COLO829 (cell line): ENCODE measurements at places on chromosomes 1 and 21.
A peak's percentile ranks its signal among the peaks of the same experiment; 100 is the strongest.

DNA sequence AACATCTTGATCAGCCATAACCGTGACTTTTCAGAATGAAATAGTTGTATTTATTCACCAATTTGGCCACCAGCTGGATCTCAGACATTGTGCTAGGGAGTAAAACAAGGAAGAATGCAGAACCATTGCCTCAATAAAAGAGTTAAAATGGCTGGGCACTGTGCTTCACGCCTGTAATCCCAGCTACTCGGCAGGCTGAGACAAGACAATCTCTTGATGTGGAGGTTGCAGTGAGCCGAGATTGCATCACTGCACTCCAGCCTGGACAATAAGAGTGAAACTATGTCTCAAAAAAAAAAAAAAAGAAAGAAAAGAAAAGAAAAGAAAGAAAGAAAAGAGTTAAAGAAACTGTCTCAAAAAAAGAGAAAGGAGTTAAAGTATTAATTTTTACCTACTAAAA lies 199.5 kb downstream of the TPR start:
- no peak for DNase-seq

- no peak for DNase-seq
Observed at GRCh38 chr1:145990249-145990855, 6.0 kb downstream of the TXNIP start.

- DNase-seq = no peak
Observed at GRCh38 chr1:59580257-59580656, 234.5 kb upstream of the HOOK1 start.

DNA sequence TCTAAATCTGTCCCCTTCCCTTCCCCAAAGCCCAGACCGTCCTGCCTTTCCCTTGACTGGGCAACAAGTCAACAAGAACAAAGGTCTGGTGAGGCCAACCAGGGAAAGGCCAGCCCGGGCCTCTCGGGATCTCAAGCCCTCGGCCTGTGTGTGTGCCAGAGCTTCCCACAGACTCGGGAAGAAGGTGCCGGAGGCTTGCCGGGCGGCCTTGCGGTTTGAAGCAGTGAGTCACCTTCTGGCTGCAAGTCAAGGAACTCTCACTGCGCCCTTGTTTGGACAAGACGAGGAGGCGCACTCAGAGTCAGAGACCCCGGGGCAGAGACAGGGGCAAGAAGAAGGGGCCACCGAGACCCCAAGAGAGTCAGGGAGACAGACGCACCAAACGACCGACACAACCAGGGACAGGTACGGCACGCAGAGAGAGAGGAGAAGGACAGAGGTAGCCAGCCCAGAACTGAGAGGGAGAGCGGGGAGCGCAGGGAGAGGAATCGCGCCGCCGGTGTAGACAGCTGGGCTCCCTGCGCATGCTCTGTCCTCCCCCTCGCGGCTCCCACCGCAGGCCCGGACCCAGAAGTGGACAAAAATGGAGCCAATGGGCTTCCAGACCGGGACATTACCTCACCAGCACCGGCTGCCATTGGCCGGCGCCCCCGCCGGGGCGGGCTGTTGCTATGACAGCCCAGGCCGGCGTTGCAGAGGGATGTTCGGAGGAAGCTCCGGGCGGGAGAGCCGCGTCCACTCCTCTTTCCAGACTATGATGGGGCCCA lies 66.6 kb upstream of the LAPTM5 start:
- DNase-seq = peak; percentile 99

DNA sequence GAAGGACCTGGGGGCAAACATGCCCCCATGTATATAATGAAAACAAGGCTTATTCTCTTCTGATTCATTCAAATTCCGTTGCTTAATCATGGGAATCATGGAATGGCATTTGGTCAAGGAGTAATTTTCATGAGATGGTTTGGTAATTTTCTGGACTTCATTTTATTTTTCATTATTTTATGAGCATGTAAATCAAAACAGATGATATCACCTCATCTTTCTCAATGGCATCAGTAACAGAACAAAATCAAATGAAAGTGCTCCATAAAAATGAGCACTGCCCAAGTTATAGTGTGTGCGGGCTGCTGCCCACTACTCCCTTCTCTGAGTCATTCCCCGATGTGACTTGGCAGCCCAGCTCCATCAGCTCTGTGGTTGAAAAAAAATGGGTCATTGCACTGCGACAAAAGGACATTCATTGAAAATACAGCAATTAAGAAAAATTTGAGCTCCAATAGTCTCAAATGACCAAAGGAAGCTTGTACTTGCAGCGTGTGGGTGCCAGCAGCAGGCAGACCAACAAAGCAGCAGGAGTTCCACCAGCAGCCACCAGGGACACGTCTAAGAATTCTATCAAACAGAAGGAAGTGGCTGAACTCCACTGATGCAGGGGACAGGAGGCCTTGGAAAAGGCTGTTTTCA lies 84.3 kb upstream of the VAV3 start:
- peak; percentile 50 for DNase-seq

DNA sequence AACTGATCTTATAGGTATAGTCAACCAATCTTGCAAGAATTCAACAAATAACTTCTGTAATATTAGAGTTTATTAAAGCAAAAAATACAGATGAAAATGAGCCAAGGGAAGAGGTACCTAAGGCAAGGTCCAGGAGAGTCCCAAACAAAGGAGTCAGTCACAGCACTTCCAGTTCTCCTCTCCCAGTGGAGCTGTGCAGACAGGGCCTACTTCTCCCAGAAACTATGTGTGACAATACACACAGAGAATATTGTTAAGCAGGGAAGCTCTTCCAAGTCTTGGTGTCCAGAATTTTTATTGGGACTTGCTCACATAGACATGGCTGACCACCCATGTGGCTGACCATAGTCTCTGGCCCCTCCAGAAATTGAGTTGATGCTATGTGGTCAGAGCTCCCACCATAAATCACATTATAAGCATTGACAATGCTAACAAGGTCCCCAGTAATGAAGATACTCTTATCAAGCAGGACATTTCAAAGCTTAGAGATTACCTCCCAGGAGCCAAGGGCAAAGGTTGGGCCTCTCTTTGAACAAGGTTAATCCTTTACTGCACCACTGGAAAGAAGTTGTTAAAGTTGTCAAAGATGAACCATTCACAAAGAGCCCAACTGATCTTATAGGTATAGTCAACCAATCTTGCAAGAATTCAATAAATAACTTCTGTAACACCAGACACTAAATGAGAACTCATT lies 3.5 kb upstream of the CD244 start:
- no peak for DNase-seq

GRCh38 chr21:41277846-41278245 lies 38.8 kb upstream of the FAM3B start:
- DNase-seq = no peak

GRCh38 chr1:162421258-162422164 lies 9.6 kb upstream of the SH2D1B start:
- peak; percentile 97 for DNase-seq

- DNase-seq = peak; percentile 49
Observed at GRCh38 chr1:202155478-202156021, 4.9 kb downstream of the PTPN7 start.

- no peak for DNase-seq
Observed at GRCh38 chr1:185696422-185697150, 37.6 kb upstream of the HMCN1 start.

GRCh38 chr1:73654714-73655113 lies 543.3 kb downstream of the LRRIQ3 start:
- DNase-seq = no peak

DNA sequence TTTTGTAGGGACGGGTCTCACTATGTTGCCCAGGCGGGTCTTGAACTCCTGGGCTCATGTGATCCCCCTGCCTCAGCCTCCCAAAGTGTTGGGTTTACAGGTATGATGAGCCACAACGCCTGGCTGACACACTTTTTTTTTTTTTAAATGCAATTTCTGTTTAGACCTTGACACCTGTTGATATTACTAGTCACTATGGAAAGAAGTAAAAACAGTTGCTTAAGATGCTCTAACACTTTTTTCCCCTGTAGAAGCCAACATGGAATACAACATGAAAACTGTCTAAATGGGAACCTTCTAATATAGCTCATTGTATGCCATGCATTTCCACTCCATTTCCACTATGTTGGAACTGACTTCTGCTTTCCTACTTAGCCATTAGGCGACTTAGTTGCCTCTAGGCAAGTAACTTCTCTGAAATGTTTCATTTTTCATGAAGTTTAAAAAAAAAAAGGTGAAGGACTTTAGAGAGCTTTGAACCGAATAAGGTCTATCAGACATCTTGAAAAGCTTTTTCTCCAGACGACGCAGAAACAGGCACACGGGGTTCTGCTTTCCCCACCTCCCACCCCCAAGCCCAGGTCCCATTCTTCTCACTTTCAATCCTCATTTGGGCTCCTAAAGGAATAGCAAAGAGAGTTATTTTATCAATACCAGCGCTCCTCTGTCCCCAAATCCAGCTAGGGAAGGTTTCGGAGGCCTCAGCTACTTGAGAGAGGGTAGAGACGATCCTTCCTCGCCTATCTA lies 648 bp upstream of the DR1 start:
- peak; percentile 12 for DNase-seq

DNA sequence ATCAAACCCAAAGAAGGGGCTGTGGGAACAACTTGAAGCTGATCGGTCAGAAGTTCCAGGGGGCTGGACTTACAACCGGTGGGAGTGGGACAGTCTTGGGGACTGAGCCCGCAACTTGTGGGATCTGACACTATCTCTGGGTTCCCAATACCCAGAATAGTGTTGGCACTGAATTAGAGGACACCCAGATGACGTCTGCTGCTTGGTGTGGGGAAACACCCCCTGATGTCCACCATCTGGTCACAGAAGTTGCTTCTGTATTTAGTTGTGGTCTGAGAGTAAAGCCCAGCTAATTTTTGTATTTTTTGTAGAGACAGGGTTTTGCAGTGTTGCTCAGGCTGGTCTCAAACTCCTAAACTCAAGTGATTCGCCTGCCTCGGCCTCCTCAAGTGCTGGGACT lies 28.8 kb downstream of the SERBP1 start:
- DNase-seq = no peak

DNA sequence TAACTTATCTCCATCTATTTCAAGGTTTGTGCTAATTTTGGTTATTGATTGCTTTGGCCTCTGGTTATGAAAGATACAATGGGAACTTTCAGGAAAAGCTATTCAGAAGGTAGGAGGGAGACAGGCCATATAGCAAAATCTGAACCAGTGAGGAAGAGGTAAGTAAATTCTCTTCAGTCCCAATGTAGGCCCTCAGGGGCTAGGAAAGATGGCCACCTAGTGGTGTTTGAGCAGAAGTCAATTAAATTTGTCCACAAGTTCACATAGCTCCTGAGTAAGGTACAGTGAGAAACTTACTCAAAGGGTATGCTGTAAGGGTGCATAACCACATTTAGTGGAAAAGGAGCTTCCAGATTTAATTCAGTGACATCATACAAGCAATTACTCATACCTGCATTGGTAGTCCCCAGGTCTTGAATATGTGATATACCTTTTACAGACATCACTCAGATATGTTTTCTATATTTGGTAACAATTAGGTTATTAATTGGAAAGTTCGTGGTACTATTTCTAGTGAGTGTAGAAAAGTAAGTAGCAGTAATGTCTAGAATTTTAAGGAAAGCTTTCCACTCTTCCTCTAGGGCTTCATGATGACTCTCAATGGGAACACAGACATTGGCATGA lies 21.4 kb upstream of the FMO1 start:
- DNase-seq = peak; percentile 69

- peak; percentile 53 for DNase-seq
Observed at GRCh38 chr1:50332941-50333594, 90.2 kb downstream of the DMRTA2 start.

GRCh38 chr1:225548140-225548857 lies 104.6 kb downstream of the ENAH start:
- DNase-seq = no peak

- DNase-seq = no peak
Observed at GRCh38 chr1:117364240-117364639, 3.0 kb upstream of the MAN1A2 start.

DNA sequence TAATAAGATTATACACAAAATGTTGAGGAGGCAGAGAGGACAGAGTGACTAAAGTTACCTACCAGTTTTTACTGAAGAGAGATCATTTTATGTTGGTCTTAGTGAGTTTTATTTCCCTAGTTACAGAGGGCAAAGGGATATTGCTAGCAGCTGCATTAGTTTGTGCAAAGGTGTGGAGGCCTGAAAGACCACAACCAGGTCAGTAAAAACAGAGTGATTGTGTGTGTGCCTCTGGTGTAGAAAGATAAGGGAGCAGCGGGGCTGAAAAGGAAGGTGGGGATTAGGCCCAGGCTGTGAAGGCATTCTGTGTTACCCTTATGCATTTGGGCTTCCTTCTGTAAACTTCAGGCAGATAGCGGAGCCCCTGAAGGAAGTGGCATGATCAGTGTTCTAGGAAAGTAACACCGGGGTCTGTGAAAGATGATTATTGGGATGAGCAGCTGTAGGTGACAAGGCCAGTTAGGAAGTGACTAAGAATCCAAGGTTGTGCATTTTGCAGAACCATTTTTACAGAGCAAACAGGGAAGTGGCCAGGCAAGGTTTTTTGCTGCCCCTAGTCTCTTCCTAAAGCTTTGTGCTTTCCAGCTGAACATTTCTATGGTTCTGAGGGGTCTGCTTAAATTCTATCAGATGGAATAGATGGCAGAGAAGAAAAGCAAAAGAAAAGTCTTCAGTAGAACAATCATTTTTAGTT lies 3.7 kb downstream of the GADD45A start:
- no peak for DNase-seq

GRCh38 chr21:10616535-10616934 lies 95.2 kb downstream of the TPTE start:
- no peak for DNase-seq

DNA sequence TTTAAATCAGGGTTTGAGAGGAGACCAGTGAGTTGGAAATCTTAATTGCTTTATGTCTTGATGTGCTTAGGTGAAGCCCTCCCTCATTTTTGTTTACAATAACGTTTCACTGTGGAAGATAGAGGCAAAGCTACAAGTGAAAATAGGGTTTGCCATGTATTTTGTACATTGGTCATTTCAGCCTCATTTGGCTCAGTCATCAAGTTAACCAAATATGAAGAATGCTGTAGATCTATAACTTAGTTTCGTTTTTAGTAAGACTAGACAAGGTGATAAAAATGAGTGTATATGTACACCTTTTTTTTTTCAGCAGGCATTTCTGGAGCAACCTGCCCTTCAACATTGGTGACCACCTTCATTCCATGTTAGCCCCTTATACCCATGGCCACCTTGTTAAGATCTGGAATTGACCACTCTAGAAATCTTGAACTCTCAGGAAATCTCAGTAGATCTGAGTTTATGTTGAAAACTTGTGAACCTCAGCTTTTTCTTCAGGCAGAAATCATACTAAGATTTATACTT lies 2.9 kb downstream of the NFYC start:
- no peak for DNase-seq

- DNase-seq = no peak
Observed at GRCh38 chr1:156448134-156448967, 52.2 kb downstream of the MEF2D start.

DNA sequence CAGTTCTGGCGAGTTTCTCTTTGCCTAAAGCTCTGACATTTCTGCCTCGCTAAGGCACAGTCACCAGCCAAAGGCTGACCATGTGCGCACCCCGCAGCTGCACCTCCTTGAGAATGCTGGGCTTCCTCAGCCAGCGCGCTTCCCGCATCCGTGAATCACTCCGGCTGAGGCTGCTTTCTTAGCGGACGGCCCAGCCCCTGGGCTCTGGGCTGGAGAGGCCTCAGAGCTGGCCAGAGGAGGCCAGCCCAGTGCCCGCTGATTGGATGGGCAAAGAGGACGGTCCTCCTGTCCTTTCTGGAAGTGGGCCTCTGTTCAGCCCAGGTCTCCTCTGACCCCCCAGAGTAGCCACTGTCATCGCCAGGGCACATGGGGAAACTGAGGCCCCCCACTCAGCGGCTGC lies 56.1 kb downstream of the PRDM16 start:
- DNase-seq = no peak

GRCh38 chr1:56816264-56816663 lies 2.9 kb downstream of the FYB2 start:
- no peak for DNase-seq
